OCI-LY7 (cell line): ENCODE measurements at places on chromosomes 16 and 17.

DNA sequence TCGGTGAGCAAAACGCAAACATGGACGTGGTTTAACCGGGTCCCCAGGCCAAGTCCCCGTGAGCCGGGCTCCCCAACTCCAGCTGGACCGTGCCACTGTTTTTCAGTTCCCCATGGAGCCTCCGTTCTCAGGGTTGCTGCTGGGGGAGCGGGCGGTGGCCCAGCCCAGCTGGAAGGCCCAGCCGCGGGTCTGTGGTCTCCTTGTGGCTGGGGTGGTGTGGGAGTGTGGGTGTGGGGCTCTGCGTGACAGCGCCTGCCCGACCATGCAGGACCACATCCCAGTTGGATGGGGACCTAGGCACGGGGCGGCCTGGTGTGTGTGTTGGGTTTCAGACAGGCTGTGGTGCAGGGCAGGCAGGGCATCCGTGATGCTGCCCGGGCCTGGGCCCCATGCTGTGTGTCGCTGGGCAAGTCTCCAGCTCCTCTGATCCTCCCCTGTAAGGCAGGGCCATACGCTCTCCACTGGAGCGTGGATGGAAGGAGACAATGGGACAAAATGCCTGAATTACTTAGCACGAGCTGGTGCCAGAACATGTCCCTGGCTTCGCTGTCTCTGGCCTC, 40.3 kb downstream of the COX4I1 start:
- no peak for DNase-seq

- no peak for DNase-seq
Observed at GRCh38 chr17:35081638-35082037, 18.1 kb upstream of the RFFL start.

- no peak for DNase-seq
Observed at GRCh38 chr17:62866471-62866870, 58.4 kb upstream of the MARCHF10 start.

DNA sequence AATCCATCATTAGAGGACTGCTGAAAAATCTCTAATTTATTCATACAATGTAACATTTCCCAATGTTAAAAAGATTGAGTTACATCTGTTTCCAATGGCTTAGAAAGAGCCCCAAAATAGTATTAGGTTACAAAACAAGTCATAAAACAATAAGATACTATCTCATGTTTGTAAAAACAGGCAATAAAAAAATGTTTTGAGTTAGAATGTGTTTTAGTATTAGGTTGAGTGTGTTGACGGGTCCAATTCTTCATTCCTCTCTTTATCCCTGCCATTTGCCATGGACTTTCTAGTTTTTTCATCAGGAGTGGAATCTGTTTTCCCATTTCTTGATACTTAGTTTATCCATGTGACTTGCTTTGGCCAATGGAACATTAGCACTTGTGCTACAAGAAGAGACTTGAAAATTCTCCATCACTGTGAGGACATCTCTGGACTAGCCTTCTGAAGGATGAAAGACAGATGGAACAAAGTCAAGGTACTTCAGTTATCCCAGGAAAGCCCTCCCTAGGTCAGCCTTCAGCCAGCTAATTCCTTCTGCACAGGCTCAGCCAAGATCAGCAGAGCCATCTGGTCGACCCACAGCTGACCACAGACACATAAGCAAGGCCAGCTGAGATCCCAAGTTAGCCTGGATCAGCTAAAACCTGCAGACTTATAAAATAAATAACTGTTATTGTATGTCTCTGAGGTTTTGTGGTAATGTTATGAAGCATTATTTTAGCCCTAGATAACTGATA, 83.3 kb downstream of the HS3ST3A1 start:
- no peak for DNase-seq

- no peak for DNase-seq
Observed at GRCh38 chr16:180101-180675, at the start of gene HBQ1. HBQ1 (plus strand) TSS chr16:180459; CDS start chr16:180487, 28 bp downstream.

- DNase-seq = no peak
Observed at GRCh38 chr17:32516450-32516849, 29.7 kb downstream of the CDK5R1 start.

DNA sequence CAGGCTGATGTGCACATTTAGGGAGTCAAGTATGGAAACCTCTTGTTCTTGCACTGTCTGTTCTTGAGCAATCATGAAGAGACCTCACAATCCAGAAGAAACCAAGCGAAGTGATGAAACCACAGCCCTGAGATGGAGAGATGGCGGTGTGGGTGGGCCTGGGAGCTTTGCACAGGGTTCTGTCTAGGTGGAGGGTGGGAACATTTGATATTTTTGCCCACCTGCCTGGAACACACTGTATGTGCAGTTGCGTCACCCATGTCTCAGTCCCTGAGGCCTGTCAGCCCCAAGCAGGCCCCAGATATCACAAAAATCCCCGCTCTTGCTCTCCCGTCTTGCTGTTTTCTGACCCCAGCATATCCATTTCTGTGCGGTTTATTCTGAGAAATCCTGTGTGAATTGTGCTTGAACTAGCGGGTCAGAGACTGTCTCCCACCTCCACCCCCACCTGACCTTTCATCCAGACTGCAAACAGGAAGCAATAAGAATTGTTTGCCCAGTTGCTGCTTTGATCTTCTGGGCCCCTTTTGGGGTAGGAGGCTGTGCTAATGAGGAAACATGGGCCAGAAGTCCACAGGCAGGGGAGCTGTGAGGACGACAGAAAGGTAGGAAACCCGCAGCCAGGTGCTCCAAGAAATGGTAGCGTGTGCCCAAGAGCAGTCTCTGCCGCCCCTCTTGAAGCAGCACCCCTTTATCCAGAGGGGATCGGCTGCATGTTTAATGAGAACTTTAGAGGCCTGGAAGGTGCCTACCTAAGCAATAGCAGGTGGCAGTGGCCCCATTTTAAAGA, 183.8 kb downstream of the CCDC182 start:
- DNase-seq = peak; percentile 71

GRCh38 chr17:22303096-22303495, 610.8 kb downstream of the KCNJ18 start:
- no peak for DNase-seq

GRCh38 chr17:1076299-1076981, 79.5 kb downstream of the TIMM22 start:
- no peak for DNase-seq

GRCh38 chr16:49455181-49455990, 81.8 kb downstream of the C16orf78 start:
- DNase-seq = no peak

DNA sequence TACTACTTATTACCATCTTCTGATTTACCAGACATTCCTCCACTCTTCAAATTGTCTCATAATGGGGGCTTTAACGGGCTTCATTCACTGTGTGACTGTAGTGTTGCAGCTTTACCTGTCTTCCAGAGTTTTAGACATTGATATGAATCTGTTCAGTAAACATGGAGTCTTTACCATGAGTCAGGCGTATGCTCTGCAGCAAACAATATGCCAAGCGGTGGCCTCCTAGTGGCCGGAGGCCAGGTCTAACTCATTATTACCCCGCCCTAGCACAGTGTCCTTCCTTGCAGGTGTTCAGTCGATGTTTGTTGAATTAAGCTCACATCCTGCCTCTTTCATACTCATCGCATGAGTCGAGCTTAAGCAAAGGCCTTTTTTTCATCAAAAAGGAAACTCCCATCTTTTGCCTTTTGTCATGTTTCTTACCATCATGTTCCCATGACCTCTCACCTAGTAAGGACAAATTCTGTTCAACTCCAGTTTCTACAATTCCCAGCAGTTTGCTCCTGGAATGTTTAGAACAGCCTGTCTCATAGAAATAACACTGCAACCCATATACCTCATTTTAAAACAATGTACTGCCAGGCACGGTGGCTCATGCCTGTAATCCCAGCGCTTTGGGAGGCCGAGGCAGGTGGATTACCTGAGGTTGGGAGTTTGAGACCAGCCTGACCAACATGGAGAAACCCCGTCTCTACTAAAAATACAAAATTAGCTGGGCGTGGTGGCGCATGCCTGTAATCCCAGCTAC, 39.4 kb downstream of the TUBD1 start:
- DNase-seq = peak; percentile 95

DNA sequence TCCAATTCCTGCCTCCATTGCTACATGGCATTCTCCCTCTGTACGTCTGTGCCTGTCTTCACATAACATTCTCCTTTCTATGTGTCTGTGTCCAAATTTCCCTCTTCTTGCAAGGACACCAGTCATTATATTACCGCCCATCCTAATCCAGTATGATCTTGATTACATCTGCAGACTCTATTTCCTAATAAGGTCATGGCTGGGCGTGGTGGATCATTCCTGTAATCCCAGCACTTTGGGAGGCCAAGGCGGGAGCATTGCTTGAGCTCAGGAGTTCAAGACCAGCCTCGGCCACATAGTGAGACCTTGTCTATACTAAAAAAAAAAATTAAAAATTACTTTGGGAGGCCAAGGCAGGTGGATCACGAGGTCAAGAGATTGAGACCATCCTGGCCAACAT, 5.0 kb upstream of the PRR14 start:
- no peak for DNase-seq

GRCh38 chr17:31722251-31723056, 136.6 kb downstream of the COPRS start:
- DNase-seq = no peak

DNA sequence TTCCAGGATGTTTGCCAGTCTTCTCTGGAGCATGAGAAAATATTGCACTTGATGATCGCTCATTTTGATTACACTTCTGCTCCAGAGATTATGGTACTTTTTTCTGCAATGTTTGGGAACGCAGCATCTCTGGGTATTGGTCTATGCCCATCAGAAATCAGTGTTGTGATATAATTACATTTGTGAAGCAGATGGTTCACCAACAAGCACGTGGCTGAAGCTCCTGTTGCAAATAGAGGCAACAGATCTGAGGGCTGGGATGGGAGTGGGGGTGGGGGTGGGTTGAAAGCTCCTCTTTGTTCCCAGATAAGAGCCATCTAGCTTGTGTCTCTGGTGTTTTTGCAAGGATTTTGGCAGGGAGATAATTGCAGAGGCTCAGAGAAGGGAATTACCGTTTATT, 252.3 kb downstream of the SHISA9 start:
- DNase-seq = no peak

GRCh38 chr16:86353948-86354347, 156.4 kb upstream of the FOXF1 start:
- no peak for DNase-seq

GRCh38 chr16:68539711-68540239, 684 bp downstream of the ZFP90 start:
- DNase-seq = peak; percentile 46

DNA sequence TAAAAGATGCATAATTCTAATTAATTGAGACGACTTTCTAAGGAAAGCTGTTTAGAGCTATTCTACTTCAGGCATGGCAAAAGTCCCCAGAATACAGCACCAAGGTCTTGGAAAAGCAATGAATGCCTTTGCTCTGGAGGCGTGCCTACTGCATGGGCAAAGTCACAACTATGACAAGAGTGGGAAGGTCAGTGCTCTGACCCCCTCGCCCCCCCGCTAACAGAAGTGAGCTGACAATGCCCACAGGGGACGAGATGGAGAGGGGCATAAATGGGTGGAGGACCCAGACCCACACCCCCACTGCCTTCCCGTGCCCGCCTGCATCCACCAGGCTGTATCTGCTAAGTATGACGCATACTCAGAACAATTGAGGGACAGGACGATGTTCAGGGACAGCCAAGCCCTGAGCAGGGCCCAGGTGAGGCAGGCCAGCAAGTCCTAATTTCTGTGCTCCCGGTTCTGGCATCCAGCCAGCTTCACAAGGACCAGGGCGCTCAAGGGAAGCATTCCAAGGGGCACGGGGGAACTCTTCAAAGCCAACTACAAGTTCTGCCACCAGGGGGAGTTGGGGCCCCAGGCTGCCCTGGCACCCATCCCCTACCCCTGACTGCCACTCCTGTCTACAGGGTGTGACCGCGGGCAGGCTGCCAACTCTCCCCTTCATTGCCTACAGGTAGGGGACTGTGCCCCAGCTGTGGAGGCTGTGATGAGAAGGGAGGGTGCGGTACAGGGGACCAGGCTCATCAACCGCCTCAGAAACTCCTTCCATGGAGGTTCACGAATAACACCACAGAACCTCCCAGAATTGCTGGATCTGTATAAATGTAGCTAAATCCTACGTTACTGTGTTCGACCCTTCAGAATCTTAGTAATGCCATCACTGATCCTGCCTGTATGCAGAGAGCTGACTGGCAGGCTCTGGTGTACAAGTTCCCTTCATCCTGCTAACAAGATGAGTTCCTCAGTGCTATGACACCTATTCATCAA, 20.8 kb downstream of the NPRL3 start:
- peak; percentile 71 for DNase-seq

DNA sequence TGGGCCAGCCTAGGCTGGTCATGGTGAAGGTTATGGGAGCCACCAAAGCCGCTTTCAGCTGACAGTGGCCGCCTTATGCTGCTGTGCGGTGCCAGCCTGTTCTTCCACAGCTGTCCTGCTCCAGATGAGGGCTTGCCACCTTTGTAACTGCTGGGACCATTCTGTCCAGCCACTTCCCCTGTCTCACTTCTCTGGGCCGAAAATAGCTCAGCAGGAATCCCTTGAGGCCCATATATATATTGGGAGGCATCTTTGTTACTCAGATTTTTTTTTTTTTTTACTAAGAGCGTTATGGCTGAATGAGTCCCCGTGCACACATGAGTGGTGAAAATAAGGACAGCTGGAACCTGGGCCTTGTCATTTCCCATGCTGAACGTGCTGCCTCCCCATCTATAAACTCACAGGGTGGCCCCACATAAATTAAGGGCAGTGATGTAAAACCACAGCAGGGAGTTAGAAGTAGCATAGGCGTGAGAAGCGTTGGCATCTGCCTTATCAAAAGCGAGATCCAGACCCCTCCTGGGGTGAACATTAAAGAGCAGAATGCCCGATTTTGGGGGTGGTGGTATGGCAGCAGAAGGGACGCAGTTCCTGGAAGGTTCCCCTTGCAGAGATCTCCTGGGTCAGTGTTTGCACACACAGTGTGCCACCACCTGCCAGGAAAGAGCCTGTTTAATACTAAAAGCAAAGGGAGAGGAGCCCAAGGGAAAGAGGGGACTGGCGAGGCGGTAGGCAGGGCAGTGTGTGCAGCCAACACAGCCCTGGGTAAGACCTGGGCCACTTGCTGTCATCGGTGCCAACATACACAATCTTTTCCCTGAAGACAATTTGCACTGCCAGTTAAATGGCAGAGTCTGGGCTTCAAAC, 57.8 kb downstream of the USP43 start:
- no peak for DNase-seq

DNA sequence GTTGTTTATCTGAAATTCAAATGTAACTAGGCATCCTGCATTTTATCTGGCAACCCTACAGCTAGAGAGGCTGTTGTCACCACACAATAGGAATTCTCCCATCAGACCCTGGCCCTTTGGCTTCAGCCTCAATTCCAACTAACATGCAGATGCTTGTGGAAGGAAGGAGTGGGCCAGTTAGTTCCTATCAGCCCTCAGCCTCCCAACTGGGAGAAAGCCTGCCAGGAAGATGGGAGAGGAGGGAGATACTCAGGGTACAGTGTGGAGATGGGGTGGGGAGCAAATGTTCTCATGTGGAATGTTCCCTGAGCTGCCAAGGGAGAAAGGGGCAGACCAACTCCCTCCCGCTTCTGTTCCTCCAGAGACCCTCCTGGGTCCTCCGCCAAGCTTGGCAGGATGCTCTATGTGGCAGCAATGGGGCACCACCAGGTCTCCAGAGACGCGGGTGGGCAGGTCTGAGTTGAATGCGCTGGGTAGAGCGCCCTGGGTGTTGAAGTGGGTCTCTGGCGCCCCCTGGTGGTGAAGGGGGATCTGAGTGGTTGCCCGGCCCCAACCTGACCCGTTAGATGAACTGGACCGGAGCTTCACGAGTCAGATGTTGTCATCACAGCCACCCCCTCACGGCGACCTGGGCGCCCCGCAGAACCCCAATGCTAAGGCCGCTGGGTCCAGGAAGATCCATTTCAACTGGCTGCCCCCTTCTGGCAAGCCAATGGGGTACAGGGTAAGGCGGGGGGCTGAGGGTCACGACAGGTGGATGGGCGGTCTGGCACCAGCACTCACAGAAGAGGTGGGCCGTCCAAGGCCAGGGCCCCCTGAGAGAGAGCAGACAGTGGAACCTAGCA, 15.2 kb downstream of the GALK1 start:
- DNase-seq = peak; percentile 92
